ENCODE measurements at places on chromosomes 12 and 14. TPM values are rescaled to one million over a fixed set of nuclear protein-coding genes. Genes with fewer than 3 reads are reported as not detected.

DLGAP5 gene
- total RNA-seq, result 116 TPM

KLRG1 gene
- total RNA-seq, result 5.6 TPM

TSPAN8 gene
- not detected for total RNA-seq

LDHB gene
- total RNA-seq, result 1,215 TPM

RPS6KL1 gene
- 2.5 TPM for total RNA-seq

PLEK2 gene
- 0.44 TPM for total RNA-seq

DNA sequence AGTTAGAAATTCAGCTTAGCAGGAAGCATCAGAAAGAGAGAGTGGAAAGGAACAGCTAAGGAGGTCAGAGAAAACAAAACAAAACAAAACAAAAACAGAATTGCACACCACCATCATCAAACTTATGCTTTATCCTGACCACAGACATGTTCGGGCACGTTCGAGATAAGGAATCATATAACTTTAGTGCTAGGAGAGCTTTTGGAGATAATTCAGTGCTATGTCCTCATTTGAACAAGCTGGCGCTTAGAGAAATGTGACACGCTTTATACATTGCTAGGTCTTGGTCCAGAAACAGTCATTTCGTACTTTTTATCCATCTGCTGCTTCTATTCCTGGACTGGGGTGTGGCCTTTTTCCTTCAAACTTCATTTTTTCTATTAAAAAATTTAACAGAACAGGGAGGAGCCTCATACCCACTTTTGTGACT lies 213.1 kb downstream of the PTPRO start:
- H3K4me1 ChIP-seq, result peaks cover 10% of the 10 kb centered on the region
- H3K27me3 ChIP-seq, result peaks cover 2% of the 10 kb centered on the region
- no peak overlapping the region for H3K4me3 ChIP-seq
- no peak overlapping the region for H3K27ac ChIP-seq
- H3K36me3 ChIP-seq, result peaks cover 2% of the 10 kb centered on the region

DNA sequence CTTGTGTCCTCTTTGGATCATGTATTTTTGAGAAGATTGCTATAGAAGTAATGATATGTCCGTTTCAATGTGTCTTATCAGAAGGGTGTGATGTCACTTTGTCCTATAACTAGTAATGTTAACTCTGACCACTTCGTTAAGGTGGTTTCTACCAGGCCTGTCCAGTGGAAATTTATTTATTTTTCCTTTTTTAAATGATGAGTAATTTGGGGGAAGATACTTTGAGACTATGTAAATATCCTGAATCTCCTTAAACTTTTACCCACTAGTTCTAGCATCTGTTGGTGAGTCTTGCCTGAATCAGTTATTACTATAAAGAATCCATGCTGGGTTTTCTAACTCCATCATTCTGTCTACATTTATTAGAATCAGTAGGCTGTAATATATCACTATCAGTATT lies 15.3 kb downstream of the EP400 start:
- H3K27me3 ChIP-seq, result no peaks in the 10 kb centered on the region
- H3K4me3 ChIP-seq, result no peak overlapping the region
- DNase-seq, result no peak
- H3K27ac ChIP-seq, result no peak overlapping the region
- H3K36me3 ChIP-seq, result peaks cover 28% of the 10 kb centered on the region

GRCh38 chr14:33118668-33119067 lies 180.0 kb downstream of the NPAS3 start:
- no peak overlapping the region for H3K27ac ChIP-seq
- no peaks in the 10 kb centered on the region for H3K4me1 ChIP-seq
- no peak for DNase-seq
- H3K4me3 ChIP-seq, result no peak overlapping the region
- H3K27me3 ChIP-seq, result no peaks in the 10 kb centered on the region
- no peaks in the 10 kb centered on the region for H3K36me3 ChIP-seq

DNA sequence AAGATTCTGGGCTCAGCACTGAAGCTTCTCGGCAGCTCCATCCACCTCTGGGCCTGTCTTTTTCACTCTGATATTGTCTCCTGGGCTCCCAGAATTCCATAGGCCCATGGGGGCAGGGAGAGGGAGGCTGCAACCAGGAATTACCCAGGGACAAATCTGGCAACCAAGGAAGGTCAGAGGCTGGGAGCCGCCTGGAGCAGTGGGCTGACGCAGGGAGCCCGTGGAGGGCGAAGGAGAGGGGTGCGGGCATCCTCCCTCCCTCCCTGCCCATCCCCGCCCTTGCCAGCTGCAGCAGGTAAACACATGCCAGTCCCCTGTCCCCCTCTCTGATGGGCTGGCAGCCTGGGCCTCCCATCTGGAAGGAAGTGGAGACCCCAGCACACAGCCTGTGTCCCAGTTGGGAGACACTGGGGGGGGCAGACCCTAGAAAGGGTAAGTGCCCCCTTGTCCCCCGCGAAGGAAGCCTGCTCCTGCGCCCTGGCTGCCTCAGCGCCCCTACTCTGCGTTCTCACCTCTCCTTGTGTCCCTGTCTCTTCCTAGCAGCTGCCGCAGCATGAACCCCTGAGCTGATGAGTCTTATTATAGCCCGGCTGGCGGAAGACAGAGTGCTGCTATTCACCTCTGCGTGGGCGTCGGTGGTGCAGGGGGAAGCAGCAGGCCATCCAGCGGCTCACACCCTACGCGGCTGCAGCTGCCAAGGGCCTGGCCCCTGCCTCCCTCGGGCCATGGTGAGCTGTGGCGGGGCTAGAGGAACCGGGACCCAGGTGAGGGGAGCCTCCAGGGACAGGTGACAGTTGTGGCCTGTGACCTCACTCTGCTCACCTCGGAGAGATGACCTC lies 6.7 kb downstream of the LRTM2 start:
- no peaks in the 10 kb centered on the region for H3K4me1 ChIP-seq
- H3K36me3 ChIP-seq, result no peaks in the 10 kb centered on the region
- no peak overlapping the region for H3K27ac ChIP-seq
- H3K4me3 ChIP-seq, result no peak overlapping the region
- H3K27me3 ChIP-seq, result peaks cover 21% of the 10 kb centered on the region

- no peaks in the 10 kb centered on the region for H3K4me1 ChIP-seq
- DNase-seq, result no peak
- H3K27me3 ChIP-seq, result peaks cover 11% of the 10 kb centered on the region
- no peak overlapping the region for H3K27ac ChIP-seq
- no peaks in the 10 kb centered on the region for H3K36me3 ChIP-seq
Measured at GRCh38 chr12:62724947-62725451, 210.0 kb downstream of the PPM1H start.

GRCh38 chr14:47507861-47508260 lies 167.5 kb downstream of the MDGA2 start:
- no peaks in the 10 kb centered on the region for H3K4me1 ChIP-seq
- no peak overlapping the region for H3K27ac ChIP-seq
- H3K4me3 ChIP-seq, result no peak overlapping the region

DNA sequence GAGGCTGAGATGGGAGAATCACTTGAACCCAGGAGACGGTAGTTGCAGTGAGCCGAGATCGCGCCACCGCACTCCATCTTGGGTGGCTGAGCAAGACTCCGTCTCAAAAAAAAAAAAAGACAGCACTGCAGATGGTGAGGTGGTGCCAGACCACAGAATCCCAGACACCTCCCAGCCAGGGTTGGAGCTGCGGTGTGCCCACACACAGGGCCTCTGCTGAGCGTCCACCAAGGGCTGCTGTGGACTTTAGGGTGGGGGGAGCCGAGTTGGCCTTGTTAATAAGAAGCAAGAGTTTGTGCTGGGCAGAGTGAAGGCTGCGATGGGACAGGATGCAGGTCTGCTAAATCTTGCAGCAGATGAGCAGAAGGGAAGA lies 14.2 kb downstream of the KMT5A start:
- H3K4me3 ChIP-seq, result no peak overlapping the region
- H3K36me3 ChIP-seq, result peaks cover 48% of the 10 kb centered on the region
- no peak overlapping the region for H3K27ac ChIP-seq
- H3K27me3 ChIP-seq, result no peaks in the 10 kb centered on the region

DNA sequence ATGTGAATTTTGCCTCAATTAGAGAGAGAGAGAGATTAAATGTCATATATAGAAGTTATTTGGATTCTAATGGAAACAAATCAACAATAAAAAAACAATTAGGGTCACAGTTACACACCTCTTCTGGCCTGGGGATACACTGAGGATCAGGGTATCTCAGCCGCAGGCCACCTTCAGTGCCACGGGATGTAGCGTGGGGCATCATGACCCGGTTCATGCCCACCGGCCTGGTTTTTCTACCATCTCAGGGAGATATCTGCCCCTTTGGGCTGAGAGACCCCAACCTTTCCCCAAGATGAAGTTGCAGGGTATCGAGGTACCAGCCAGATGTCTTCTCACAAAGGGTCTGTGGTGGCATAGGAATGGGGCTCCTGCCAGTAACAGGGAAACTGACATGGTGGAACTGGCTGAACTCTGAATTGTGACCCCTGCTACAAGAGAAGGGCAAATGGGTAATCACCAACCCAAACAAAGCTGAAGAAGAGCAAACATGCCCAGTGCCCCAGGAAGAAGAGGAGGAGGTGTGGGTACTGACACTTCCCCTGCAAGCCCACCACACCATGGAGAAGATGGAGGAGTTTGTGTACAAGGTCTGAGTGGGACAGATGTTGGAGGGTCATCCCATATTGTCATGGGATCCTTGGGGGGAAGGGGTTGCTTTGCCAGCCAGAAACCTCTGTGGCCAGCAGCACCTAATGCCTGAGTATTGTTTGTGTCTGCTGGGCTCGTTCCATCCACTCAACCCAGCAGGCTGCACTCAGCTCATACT lies 19.5 kb downstream of the SERPINA3 start:
- no peak overlapping the region for H3K27ac ChIP-seq
- DNase-seq, result no peak
- no peaks in the 10 kb centered on the region for H3K4me1 ChIP-seq
- H3K36me3 ChIP-seq, result no peaks in the 10 kb centered on the region
- H3K4me3 ChIP-seq, result no peak overlapping the region

GRCh38 chr14:44497148-44497547 lies 9.9 kb downstream of the FSCB start:
- no peaks in the 10 kb centered on the region for H3K36me3 ChIP-seq
- no peaks in the 10 kb centered on the region for H3K27me3 ChIP-seq
- H3K27ac ChIP-seq, result no peak overlapping the region
- no peak overlapping the region for H3K4me3 ChIP-seq
- no peaks in the 10 kb centered on the region for H3K4me1 ChIP-seq
- no peak for DNase-seq

- no peak overlapping the region for H3K27ac ChIP-seq
- H3K36me3 ChIP-seq, result no peaks in the 10 kb centered on the region
- H3K4me1 ChIP-seq, result peaks cover under 1% of the 10 kb centered on the region
- no peak overlapping the region for H3K4me3 ChIP-seq
Measured at GRCh38 chr14:68518761-68519670, 273.9 kb downstream of the ZFP36L1 start.

DNA sequence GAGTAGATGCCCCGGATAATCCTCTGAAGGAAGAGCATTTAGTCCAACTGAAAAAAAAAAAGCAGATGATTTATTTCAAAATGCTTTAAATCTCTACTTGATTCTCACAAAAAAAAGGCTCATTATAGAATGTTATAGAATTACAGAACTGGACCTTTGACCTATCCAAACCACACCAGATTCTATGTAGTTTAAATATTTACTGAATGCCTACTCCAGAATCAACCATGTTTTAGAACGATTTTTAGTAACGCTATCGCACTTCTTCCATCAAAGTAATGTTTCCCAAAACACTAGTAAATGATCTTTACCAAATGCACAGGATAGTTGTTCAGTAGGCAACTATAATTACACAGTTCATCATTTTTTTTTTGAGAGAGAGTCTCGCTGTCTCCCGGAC lies 2.6 kb downstream of the RPS29 start:
- peak overlapping the region; percentile 99 for H3K27ac ChIP-seq
- peaks cover 57% of the 10 kb centered on the region for H3K36me3 ChIP-seq
- H3K27me3 ChIP-seq, result no peaks in the 10 kb centered on the region
- H3K4me1 ChIP-seq, result peaks cover 47% of the 10 kb centered on the region

GRCh38 chr14:72495668-72496067 lies 398.2 kb downstream of the DPF3 start:
- peaks cover 53% of the 10 kb centered on the region for H3K27me3 ChIP-seq
- no peak overlapping the region for H3K4me3 ChIP-seq
- peaks cover 28% of the 10 kb centered on the region for H3K36me3 ChIP-seq
- peaks cover 2% of the 10 kb centered on the region for H3K4me1 ChIP-seq

DNA sequence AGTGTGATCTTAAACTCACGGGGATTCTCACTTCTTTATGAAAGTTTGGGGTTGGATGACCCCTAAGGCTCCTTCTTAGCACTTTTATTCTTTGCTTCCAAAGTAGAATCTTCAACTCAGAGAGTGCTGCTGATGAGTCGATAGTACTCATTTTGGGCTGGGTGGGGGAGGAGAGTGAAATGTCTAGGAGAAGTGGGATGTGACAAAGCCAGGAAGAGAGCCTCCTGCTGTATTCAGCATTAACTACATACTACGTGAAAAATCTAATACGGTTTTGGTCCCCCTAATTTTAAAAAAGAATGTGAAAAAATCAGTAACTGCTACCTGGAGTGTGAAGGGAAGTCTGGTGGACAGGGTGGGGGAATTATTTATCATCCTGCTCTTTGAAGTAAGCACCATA lies 148.3 kb downstream of the SAMD4A start:
- H3K4me3 ChIP-seq, result no peak overlapping the region
- peaks cover 4% of the 10 kb centered on the region for H3K36me3 ChIP-seq
- no peak overlapping the region for H3K27ac ChIP-seq
- no peak for DNase-seq
- peaks cover 37% of the 10 kb centered on the region for H3K27me3 ChIP-seq
- H3K4me1 ChIP-seq, result peaks cover 15% of the 10 kb centered on the region

DNA sequence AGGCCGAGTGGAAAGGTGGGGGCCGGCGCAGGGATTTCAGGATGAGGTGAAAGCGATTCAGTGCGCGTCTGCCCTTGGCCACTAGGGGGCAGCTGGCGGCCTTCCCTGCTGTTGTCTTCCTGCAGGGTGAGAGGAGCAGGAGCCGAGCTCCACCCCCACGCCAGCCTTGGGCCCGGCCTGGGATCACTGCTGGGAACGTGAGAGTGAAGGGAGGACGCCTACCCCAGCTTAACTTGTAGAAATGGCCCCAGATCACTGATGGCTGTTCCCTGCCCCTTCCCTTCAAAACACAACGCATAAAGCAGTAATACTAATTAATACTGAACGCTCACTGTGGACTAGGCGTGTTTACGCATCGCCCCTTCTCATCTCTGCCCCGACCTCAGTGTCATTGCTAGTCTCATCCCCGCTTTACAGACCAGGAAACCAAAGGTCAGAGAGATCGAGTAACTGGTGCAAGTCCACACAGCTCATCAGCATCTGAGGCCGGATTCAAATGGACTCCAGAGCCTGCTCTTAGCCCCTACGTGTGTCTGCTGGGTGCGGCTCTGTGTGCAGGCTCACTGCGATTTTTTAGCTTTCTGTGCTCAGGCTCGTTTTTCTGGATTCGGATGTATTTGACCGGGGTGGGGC lies 24.3 kb downstream of the MVK start:
- no peaks in the 10 kb centered on the region for H3K36me3 ChIP-seq
- H3K4me1 ChIP-seq, result peaks cover 26% of the 10 kb centered on the region
- peak; percentile 72 for DNase-seq

- H3K4me1 ChIP-seq, result no peaks in the 10 kb centered on the region
- no peak overlapping the region for H3K4me3 ChIP-seq
- H3K27ac ChIP-seq, result no peak overlapping the region
- peaks cover 4% of the 10 kb centered on the region for H3K36me3 ChIP-seq
Measured at GRCh38 chr14:31819281-31819680, 257.8 kb upstream of the ARHGAP5 start.

DNA sequence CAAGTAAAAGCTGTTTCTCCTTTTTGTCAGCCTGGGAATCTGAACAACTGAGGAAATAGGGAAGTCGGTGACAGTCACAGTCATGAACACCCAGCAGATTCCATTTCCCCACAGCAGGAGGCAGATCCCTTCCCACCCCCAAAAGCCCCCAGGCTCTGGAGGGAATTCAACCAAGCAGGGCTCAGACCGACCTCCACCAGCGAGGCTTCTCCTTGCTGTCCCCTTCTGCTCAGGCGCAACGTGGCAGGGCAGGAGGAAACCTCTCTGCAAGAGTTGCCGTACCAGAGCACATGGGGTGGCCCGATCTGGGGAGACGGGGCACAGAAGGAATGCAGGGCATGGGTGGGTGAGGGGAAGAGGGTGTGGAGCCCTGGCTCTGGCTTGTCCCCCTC lies 319 bp downstream of the GALNT6 start:
- H3K27me3 ChIP-seq, result no peaks in the 10 kb centered on the region
- peaks cover 5% of the 10 kb centered on the region for H3K36me3 ChIP-seq
- H3K4me3 ChIP-seq, result peak overlapping the region; percentile 90
- H3K27ac ChIP-seq, result peak overlapping the region; percentile 88
- DNase-seq, result peak; percentile 58
